Cardiac fibroblast (primary cell): ENCODE measurements at places on chromosomes 16 and 17.
A peak's percentile ranks its signal among the peaks of the same experiment; 100 is the strongest.

- DNase-seq = no peak
Observed at GRCh38 chr16:67184453-67184994, 761 bp upstream of the MATCAP1 start.

DNA sequence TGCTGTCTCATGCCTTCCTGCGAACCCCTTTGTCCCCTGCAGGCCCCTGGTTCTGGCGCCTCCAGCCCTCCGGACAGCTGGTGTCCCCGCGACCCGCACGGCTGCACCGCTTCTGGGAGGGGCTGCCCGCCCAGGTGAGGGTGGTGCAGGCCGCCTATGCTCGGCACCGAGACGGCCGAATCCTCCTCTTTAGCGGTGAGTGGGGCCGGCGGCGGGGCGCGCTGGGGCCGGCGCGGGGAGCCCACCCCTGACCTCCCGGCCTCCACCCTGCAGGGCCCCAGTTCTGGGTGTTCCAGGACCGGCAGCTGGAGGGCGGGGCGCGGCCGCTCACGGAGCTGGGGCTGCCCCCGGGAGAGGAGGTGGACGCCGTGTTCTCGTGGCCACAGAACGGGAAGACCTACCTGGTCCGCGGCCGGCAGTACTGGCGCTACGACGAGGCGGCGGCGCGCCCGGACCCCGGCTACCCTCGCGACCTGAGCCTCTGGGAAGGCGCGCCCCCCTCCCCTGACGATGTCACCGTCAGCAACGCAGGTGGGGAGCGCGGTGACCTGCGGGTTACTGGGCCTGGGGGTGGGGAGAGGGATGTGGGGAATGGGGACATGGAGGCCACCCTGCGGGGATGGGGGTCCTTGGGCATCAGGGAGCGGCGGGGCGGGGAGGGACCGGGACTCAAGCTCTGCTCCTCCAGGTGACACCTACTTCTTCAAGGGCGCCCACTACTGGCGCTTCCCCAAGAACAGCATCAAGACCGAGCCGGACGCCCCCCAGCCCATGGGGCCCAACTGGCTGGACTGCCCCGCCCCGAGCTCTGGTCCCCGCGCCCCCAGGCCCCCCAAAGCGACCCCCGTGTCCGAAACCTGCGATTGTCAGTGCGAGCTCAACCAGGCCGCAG, 7.1 kb upstream of the IL32 start:
- DNase-seq = peak; percentile 39

GRCh38 chr17:40937384-40937819, at the start of gene KRT23:
Gene KRT23 (minus strand): TSS chr17:40937646. CDS start chr17:40936603, 1,043 bp downstream.
- no peak for DNase-seq

- DNase-seq = no peak
Observed at GRCh38 chr16:62977876-62978275, 941.6 kb upstream of the CDH8 start.

DNA sequence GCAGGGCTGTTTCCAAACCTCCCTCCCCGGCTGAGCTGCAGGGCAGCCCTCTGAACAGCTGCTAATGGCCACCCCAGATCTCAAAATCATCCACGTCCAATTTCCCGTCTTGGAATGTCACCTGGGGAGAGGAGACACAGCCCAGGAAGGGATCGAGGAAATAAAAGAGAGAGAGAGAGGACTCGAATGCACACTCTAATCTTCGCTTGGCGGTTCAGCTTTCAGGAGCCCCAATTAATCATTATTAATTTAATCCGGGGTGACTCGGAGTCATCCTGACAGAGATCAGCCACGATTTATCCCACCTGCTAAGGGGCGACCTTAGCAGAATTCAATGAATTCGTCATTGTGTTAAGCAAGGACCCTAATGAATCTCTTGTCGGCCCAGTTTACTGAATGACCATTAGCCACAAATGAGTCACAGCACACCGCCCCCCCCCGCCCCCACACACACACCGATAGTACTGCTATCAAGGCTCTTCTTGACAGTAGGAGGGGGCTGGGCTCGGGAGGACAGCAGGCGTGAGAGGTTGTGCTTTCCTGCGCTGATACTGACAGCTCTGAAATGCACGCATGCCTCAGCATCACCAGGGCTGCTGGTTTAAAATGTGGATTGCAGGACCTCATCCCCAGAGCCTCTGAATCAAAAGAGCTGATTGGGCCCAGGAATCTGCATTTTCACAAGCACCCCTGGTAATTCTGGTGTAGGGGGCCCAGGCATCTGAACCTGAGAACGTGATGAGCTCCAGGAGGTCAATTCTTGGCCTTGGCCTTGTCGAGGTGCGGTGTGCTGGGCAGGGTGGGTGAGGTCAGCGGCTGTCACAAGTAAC, 190.0 kb upstream of the CIBAR2 start:
- DNase-seq = peak; percentile 27

DNA sequence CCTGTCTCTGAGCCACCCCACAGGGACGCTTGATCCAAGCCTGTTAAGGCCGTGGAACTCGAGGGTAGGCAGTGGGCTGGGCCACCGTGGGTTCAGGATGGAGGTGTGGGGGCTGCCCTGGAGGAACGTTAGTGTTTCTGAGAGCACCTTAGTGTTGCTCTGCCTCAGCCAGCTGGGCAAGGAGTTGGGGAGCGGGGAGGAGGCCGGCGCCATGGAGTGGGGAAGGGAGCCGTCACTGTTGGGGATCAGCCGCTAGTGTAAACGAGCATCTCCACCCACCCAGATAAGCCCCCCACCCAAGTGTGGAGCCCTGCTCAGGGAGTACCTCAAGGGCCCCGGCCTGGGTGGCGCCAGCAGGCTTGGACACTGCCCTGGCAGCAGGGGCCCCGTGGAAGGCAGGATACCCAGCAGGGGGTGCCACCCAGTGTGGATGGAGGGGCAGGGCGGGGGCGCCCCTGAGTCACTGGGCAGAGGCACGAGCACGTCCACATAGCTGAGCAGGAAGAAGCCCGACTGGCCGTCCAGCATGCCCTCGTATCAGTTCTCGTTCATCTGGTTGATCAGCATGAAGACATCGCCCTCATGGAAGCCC, 98.6 kb downstream of the KPNA2 start:
- DNase-seq = no peak

- DNase-seq = no peak
Observed at GRCh38 chr17:50052241-50052796, 3.6 kb upstream of the ITGA3 start.

DNA sequence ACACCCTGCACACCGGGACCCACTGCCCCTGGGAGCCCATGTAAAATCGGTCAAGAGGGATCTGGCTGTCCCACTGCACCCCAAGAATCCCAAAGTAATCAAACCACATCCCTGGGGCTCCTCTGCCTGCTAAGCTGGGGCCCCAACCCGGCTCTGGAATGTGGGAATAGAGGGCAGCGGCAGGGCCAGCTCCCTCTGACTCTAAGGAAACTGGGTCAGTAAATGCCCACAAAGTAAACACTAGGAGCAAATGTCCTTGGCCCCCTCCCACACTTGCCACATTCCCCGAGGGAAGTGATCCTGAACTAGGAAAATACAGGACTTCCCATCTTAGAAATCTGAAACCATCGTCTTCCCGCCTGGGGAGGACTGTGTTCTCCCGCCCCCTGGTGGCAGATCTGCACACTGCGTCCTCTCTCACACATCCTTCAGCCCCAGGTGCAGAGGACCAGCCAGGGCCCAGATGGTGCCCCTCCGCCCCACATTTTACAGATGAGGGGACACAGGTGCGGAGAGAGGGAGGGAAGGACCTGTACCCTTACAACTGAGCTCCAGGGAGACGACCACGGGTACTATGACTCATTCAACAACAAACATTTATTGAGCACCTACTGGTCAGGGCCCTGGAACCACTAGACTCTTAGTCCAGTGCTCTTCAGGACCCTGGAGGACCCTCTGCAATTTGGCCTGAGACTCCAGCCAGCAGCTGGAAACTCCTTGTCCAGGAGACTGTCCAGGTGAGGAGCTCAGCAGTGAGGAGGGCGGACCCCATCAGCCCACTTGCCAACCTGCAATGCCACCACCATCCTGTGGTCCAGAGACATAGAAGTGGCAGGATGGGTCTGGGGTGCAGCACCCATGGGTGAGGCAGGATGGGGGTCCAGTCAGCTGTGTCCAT, 10.1 kb downstream of the P3H4 start:
- DNase-seq = peak; percentile 79

GRCh38 chr16:20870122-20870820, 29.9 kb downstream of the DCUN1D3 start:
- no peak for DNase-seq

GRCh38 chr16:31380201-31380600, 12.9 kb upstream of the ITGAD start:
- DNase-seq = no peak

- no peak for DNase-seq
Observed at GRCh38 chr16:86270696-86271095, 239.6 kb upstream of the FOXF1 start.

- no peak for DNase-seq
Observed at GRCh38 chr17:5797447-5798050, 213.2 kb upstream of the NLRP1 start.

- no peak for DNase-seq
Observed at GRCh38 chr17:75454193-75454592, 2.2 kb upstream of the TMEM94 start.

- peak; percentile 12 for DNase-seq
Observed at GRCh38 chr17:74567397-74567796, at the start of gene CD300H. Gene CD300H (minus strand): TSS chr17:74567509.

- no peak for DNase-seq
Observed at GRCh38 chr16:22425847-22426246, 51.4 kb upstream of the CDR2 start.

DNA sequence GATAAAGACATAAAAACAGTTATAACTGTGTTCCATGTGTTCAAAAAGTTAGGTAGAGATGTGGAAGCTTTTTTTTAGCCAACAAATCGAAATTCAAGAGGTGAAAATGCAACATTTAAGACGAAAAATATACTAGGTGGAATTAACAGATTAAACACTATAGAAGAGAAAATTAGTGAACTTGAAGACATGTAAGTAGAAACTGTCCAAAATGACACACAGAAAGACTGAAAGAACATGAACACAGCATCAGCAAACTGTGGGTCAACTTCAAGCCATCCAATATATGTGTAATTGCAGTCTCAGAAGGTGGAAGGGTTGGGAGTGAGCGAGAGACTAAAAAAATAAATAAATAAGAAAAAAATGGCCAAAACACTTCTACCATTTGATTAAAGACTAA, 9.3 kb downstream of the FAM83G start:
- no peak for DNase-seq

DNA sequence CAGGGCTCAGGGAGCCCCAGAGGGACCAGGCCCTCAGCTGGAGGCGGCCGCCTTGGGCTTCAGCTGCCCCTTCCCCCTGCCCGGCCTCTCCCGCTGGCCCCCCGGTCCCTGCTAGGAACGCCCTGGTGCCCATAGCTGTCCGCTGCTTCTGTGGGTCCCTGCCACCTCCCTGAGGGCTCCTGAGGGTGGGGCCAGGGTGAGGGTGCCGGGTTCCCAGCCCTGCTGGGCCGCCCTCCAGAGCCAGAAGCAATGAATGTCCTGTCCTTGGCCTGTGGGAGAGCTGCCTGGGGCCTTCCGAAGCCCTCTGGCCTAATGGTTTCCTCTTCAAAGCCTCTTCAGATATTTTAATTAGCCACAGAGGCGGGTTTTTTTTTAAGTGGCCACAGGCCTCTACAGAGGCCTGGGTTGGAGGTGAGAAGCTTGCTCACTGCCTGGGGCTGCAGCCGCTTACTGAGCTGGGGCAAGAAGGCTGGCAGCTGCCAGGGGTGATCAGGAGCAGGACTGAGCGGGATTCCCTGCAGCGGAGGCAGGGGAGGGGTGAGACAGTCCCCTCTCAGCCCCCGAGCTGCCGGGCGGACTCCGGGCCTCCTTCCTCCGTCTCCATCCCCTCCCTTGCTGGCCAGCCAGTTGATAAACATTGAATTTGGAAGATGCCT, 9.9 kb downstream of the CENPX start:
- no peak for DNase-seq

DNA sequence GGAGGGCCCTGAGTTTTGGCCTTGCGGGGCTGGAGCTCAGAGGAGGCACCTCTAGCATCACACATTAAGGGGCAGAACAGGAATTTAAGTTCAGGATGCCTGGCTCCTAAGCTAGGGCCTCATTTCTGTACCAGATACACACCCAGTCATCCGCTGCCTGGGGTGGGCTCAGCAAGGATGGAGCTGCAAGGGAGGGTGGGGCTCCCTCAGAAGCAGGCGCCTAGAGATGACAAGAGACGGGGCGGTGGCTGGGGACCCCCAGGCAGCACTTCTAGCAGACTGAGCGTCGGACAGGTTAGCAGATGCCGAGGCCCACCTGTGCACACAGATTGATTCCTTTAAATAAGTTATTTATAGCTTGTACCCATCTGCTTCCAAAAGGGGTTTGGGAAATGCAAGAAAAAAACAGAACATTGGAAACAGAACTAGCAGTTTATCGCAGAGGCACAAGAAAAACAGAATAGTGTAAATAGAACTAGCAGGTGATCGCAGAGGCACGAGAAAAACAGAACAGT, 47.6 kb upstream of the CBFA2T3 start:
- no peak for DNase-seq

DNA sequence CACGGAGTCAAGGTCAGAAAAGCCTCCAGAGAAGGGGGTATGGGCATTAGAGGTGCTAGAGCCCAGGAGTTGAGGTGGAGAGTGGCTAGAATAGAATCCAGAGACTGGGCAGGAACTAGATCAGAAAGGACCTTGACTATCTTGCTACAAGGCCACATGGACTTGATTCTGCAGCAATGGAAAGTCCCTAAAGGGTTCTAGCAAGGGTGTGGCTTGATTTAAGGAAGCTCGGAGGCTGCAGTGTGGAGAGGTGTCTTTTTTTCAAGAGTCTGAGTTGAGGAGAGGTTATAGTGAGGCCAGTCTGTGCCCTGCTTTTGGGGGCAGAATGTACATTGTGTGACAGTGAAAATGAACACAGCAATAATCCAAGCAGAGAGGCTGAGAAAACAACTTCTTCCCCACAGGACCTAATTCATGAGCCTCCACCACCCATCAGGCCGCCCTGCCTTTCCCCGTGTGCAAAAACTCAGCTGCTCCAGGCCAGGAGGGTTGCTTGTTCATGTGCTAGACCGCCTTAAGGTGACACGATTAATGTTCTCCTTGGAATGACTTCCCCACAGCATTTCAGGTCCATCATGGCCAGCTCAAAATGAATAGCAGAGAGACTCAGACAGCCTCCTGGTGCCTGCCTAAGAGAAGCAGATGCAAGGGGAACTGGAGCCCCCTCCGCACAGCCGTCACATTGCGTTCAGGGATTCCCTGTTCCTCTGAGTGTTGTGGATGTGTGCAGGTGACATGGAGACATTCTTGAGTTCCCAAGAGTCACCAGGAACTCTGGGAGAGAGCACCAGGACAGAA, 8.7 kb upstream of the BEAN1 start:
- no peak for DNase-seq

DNA sequence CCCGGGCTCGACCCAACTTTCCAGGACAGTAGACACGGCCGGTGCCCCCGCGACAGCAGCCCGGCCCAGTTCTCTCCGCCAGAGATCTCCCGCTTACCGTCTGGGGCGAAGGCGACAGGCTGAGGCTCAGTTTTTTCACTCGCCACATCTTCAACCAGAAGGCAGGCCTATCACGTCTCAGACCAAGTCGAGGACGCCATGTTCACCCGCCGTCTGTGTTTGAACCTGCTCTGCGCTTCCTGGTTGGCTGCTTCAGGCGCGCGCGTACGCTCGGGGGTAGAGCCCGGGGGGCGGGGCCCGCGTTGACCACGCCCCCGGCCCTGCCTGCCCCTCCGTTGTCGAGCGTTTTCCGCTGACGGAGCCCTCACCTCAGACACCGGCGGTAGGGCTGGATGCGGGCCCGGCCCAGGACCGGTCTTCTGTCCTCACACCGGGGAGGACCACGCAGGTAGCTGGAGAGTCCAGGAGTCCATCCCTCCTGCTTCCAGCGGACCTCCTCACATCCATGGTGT, at the start of gene SPAG5:
SPAG5 (minus strand) TSS at position 227 of the 512 bp plus-strand sequence; CDS start at position 148, 79 bp downstream.
- peak; percentile 93 for DNase-seq
